ENCODE measurements at places on chromosomes 6 and 20.

- DNase-seq, result no peak
Observed at GRCh38 chr6:13979284-13980171, 54.8 kb downstream of the RNF182 start.

DNA sequence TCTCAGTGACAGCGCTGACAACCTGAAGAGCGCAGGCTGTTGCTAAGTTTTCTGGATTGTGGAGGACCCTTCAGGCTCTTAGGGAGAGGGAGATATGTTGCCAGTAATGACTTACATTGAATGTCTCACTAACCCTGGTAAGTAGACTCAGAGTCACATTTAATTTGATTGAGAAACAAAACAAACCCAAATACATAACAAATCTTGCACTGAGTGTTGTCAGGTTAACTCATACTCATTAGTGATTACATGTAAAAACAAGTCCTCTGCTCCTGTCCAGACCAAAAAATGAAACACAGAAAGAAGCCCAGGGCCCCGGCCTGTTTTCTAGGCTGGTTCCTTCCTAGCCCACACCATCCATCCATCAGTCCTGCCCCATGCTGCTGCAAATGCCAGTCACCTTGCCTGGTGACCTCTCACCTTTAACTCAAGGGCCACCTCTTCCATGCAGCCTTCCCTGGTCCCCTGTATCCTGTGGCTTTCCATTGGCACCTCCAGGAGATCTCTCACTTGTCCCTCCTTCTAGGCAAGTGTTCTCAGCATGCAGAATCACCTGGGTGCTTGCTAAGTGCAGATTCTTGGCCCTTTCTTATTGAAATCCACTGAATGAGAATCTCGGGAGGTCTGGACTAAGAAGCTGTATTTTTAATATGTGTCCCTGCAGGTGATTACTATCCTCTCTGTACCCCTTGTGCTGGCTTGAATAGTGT lies 34.7 kb upstream of the ERVFRD-1 start:
- DNase-seq, result no peak

GRCh38 chr6:93341900-93342613 lies 77.3 kb downstream of the EPHA7 start:
- DNase-seq, result no peak

GRCh38 chr6:107116328-107116892 lies 1.1 kb upstream of the BEND3 start:
- peak; percentile 46 for DNase-seq

DNA sequence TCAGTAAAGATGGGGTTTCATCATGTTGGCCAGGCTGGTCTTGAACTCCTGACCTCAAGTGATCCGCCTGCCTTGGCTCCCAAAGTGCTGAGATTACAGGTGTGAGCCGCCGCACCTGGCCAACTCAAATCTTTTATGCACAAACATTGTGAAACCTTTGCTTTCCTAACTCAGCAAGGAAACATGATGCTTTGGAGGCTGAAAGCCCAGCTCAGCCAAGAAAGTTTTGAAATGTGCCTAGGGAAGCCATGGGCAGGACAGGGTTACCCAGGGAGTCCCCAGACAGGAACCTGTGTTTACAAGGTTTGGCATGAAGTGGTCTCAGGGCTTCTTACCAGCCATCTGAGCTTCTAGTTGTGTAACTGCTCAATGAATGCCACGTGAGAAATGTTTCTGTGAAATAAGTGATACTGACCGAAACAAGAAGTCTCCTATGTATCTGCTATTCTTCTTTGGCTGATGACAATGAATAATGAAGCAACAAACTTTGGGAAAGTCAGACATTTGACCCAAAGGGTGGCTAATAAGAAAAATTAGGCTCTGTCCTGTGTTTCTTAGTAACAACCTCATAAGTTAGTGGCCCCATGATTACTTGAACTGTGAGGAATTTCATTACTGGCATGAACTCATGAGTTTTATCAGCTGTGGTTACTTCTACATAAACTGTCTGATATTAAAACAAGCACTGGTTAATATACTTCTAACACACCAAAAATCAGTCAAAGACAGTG lies 163.5 kb downstream of the KIF6 start:
- no peak for DNase-seq

- DNase-seq, result no peak
Observed at GRCh38 chr6:43061861-43062260, 2.4 kb downstream of the KLC4 start.

DNA sequence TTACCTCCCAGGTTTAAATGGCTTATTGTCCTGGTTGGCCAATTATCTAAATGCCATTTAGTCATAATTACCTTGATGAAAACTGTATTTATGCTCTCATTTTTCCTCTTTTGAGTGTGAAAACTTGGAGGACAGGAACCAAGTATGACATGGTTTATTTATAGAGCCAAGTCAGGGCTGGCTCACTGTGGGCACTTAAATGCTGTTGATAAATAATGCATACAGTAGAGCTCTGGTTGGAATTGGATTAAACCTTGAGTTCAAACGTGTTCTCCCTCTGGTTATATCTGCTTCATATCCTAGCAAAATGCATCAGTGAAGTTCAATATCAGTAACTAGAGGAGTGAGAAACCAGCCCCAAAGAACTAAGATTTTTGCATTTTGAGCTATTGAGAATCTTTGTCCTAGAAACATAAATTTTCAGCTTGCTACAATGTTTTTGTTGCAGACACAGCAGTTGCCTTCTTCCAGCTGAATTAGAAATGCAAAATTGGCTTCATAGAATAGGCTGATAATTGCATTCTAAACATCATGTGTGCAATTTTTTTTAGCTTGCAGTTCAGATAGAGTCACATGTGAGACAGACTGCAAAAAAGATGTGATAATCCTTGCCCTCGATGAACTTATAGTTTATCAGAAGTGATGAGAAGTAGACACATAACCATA lies 255.8 kb downstream of the BTBD3 start:
- no peak for DNase-seq

DNA sequence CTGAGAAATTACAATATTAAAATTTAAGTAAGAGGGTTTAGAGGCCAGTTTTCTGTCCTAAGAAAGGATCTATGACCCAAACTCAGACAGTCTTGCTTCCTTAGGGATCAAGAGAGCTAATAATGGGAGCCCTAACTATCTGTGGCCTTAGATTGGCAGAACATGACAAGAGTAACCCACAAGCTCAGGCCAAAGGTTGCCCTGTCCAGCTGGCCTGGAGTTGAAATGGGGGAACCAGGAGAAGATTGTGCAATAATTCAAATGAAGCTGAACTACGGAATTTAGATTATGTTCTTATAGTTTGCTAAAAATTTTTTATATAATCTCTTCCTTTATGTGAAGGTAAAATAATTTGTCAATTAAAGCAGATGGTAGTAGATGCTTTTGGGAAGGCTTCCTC lies 26.4 kb downstream of the LAMA4 start:
- DNase-seq, result no peak

- DNase-seq, result peak; percentile 74
Observed at GRCh38 chr20:10553326-10553984, 118.3 kb downstream of the SLX4IP start.

Measured in activated naive CD4-positive, alpha-beta T cell treated with anti-CD3 and anti-CD28 coated beads for 36 hours (primary cell).